ENCODE measurements at places on chromosomes 12 and 14.
A peak's percentile ranks its signal among the peaks of the same experiment; 100 is the strongest.

DNA sequence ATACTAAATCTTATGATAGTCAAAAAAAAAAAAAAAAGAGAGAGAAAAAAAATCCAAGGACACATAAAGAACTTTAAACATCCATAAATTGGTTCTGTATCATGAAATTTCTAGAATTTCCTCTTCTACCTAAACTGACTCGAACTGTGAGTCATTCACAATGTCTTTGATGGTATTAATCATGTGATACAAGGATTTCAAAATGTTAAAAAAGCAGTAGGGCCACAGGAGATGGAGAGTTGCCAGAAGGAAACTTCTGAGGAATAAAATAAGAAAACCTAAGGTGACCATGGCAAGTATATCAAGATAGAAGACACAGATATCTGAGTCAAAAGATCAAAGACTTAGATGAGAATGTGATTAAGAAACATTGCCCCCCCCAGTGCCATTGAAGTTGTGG is 1320.9 kb upstream of the FLRT2 start:
- DNase-seq, result no peak

DNA sequence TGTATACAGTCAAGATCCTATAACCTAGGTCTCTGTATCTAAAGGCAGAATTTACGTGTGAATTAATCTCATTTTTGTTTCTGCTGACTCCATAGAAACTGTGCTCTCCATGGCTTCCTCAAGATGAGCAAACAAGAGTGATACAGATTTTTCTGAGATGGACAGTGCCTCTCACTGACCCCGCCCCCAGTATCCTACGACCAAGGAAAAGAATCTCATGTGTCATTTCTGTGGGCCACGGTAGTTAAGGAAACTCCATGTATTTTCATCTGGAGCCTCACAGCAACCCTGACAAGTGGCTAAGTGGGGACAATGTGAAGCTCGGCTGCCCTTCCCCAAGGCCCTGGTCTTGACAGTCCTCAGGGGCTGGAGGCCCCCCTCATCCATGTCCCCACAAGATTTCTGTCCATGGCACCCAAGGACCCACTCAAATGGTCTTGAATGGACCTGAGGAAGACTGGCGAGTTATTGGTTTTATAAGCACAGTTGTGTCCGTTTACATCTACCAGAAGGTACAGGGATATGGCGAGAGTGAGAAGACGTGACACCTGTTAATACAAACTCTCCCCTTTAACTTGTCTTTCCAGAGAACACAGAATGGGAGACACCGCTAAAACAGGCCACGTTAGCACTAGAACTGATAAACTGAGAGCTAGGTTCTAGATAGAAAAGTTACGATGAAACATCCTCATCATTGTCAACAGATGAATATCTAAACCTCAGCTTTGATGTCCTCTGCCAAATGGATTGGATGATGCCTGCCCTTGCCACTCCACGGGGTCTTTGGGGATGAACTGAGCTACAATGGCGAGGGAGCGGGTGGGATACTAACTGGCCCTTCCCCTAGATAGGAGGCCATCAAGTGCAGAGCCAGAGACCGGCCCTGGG is 108.4 kb upstream of the EGLN3 start:
- peak; percentile 37 for DNase-seq

DNA sequence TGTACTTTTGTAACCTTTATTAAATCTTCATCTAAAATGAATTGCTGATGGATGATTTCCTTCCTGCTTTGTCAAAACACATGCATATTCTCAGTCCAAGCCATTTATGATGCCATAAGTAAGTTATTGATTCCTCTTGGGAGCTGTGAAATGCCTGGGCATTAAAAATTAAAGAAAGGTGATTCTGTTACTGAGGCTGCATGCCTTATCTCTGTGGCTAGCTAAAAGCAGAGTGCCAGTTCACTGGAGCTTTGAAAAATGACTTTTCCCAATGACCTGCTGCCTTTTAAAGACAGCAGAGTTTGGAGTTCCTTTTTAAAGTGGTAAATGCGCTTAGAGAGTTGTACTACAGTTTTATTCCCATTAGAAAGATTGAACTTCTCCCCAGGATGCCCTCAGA is 152.1 kb downstream of the TMTC2 start:
- DNase-seq, result no peak

DNA sequence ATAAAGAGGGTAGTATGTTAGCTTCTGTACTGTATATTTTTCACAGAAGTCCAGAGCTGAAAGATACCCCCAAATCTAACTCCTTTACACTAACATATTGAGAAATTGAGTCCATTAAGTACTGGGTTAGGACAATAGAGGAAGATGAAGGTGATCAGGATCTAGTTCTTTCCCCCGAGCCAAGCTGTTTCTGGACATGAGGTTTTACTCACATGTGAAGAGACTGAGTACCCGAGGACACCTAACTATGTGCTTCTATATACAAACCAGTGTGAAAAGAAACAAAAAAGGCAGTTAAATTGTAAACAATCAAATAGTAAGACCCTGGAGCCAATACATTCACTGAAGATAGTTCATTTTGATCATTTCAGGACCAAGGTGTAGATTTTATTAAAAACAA is 3.8 kb upstream of the TRHDE start:
- no peak for DNase-seq

- DNase-seq, result no peak
Measured at GRCh38 chr12:31850268-31850667, 108.9 kb upstream of the RESF1 start.

GRCh38 chr12:125239563-125239962 is 174.3 kb downstream of the AACS start:
- DNase-seq, result no peak

DNA sequence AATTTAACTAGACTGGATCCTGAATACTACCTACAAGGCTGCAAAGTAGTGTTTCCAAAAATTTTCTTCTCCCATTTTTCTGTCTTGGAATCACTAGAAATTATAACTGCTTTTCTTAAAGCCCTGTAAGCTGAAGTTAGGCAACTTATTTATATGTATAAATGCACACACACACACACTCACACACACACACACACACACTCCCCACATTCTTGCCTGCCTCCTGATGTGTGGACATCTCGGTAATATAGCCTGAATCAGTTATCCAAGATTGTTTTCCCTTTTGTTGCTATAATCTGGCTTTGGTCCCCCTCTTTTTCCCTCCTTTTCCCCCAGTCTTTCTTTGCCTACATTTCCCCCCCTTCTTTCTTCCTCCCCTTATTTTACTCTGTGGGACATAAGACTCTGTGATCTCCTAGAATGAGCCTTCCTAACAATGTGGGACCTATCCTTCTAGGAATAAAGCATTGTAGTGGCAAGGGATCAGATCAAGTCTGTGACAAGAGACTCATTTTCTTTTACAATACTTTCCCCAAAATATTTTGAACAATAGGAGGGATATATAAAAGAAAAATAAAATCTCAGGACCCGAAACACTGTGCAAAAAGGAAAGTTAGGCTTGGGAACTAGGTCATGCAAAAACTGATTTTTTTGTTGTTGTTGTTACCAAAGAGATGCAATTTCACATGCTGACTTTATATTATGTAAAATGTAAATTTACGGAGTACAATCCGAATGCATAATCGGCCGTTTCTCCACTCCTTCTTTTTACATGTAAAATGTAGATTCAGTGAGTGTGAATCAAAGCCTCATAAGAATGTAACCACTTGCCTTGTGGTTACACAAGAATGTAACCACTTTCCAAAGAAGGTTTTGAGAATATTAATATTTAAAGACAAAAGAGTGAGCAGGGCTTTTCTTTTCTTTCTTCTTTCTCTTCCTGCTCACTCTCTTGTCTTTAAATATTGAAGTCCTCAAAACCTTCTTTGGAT is 26.3 kb upstream of the CD69 start:
- peak; percentile 41 for DNase-seq

- no peak for DNase-seq
Measured at GRCh38 chr12:89161557-89161956, 190.7 kb downstream of the DUSP6 start.

- peak; percentile 24 for DNase-seq
Measured at GRCh38 chr12:56687223-56688128, 608 bp downstream of the PTGES3 start.

- DNase-seq, result no peak
Measured at GRCh38 chr12:93440043-93440835, 1.5 kb downstream of the UBE2N start.

DNA sequence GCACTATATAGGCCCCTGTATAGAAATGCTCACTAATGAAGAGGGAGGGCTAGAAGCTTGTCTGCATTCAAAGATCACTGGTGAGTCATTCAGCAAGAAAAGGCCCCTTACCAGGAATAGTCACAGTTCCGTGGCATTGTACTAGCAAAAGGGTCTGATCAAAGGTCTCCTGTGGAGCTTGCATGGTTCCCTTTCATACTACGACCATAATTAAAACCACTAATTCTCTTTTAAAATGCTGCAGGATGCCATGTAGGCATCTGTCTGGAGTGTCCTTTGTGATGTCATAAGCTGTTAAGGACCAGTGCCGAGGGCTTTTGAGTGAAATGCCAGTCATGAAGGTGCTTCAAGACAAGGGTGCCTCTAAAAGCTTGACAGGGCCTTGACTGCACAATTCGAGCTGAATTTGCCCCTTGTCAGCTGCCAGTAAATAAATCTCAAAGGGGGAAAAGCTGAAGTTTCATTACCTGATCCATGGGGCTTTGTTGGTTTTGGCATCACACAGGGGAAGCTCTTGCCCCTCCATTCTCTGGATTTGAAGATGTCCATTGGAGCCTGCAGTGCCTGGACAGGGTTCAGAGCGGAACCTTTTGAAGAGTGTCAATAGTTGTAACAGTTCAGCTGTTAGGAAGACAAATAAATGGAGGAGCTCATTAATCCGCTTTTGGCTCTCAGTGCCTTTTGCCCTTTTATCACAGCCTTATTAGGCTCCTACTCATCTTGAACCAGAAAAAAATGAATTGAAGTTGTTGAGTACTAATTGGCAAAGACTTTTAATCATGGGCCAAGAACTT is 69.1 kb downstream of the TMEM260 start:
- no peak for DNase-seq

DNA sequence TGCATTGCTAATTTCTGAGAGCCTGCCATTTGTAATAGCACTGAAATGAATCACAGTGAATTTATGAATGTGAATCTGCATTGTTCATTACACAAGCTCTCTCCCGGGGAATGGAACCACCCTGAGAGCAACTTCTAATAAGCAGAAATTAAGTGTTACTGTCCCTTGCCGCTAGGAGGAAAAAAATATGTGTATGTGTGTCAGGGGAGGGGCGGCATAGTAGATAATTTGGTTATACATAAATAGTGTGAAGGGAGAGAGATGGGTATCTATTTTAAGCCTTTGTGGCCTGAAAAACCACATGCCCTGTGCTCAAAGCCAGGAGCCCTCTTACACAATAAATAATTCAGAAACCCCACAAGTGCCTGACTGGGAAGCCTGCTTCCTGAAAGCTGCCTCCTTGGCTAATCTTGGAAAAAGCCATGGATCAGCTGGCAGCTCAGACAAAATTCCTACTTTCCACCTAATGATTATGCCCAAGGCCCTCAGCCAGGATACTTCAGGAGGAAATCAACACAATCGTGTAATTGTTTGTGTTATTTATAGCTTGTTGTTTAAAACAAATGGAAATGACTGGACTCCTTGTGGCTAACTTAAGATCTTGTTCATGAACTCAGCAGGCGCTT is 366.2 kb upstream of the KITLG start:
- peak; percentile 52 for DNase-seq

- no peak for DNase-seq
Measured at GRCh38 chr14:97644365-97644764, 847.2 kb downstream of the VRK1 start.

- DNase-seq, result no peak
Measured at GRCh38 chr12:109016016-109016415, 4.9 kb downstream of the SVOP start.

Measured in fibroblast of skin of back (primary cell).